Activated CD8-positive, alpha-beta T cell treated with anti-CD3 and anti-CD28 coated beads, Interleukin-2, amount 10 ng/mL, durations not matched to agents 7 days and 5 days (primary cell): ENCODE measurements at places on chromosomes 5 and 9. TPM values are rescaled to one million over a fixed set of nuclear protein-coding genes. Genes with fewer than 3 reads are reported as not detected.

DNA sequence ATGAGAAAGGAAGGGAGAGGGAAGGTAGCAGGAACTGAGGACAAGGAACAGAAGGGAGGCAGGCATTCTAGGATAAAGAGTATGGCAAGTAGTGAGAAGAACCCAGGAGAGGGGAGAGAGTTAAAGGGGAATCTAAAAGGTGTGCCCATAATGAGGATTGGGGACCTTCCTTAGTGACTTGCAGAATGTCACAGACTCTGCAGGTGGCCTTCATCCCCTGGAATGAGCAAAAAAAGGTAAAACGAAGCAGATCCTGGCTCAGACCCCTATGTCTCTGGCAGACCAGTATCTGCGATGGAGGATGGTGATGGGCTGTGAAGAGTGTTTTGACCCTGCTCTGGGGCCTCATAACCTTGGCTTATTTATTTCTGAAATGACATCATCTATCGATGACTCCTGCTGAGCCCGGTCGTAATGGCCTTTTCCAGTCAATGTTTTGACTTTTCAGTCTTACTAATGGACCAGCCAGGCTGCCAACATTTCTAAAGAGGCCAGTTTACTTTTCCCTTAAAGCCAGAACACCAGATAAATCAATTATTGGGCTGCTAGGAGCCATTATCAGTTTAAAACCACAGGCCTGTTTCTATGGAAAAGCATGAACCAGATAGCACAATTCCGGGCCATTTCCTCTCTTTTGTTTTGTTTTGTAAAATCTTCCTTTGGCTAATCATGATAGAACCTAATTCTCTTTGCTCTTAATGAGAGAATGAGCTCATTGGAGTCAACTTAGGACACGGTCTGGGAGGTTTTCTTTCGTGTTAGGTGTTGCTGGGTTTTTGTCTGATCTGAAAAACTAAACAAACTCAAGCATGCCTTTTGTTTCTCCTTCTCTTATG lies 3.1 kb downstream of the TMOD1 start:
- DNase-seq: peak; percentile 19

- no peak for DNase-seq
These were observed 1043.4 kb upstream of the CDH10 start for GRCh38 chr5:25688156-25688555.

- DNase-seq: no peak
These were observed 73.1 kb downstream of the FEM1C start for GRCh38 chr5:115471345-115472063.

MLANA gene
- not detected for total RNA-seq

- no peak for DNase-seq
These were observed 43.8 kb upstream of the GFPT2 start for GRCh38 chr5:180396926-180397325.

DNA sequence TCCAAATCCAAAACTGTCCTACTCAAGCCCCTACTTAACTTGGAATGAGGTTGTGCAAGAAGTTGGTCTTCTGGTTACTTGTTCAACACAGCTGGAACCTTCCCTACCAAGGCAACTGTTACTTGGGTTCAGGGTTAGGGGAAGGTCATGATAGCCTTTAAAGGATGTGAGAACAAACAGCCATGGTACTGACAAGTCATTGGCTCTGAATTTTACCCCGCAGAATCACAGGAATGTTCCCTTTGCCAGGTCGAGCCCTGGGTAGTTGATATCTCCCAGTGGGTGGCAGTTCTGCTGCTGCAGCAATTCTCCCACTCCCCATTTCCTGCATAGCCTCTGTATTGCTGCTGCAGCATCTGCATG lies 396.1 kb upstream of the MPDZ start:
- no peak for DNase-seq

DNA sequence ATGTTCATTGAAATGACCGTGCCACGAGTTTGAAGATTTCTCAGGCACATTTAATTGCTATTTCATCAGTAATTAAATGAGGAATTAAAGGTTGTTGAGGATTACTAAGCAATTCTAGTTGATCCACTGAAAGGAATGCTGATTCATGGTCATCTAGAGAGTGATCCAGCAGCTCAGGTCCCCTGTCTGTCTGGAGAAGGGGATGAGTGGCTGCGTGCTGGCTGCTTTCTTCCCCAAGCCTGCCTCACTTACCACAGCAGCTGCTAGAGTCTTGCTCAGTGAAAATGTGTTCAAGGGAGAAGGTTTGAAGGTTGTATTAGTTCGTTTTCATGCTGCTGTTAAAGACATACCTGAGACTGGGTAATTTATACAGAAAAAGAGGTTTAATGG lies 7.8 kb upstream of the TGFBI start:
- no peak for DNase-seq

- DNase-seq: no peak
These were observed 60.9 kb upstream of the UBAC1 start for GRCh38 chr9:136021872-136022681.

C5orf34 gene
- 10.3 TPM for total RNA-seq

GRCh38 chr5:88674356-88675167 lies 208.4 kb downstream of the MEF2C start:
- DNase-seq: peak; percentile 60

ROR2 gene
- 0.05 TPM for total RNA-seq

WNK2 gene
- total RNA-seq: not detected

FCHO2 gene
- 0.34 TPM for total RNA-seq

DNA sequence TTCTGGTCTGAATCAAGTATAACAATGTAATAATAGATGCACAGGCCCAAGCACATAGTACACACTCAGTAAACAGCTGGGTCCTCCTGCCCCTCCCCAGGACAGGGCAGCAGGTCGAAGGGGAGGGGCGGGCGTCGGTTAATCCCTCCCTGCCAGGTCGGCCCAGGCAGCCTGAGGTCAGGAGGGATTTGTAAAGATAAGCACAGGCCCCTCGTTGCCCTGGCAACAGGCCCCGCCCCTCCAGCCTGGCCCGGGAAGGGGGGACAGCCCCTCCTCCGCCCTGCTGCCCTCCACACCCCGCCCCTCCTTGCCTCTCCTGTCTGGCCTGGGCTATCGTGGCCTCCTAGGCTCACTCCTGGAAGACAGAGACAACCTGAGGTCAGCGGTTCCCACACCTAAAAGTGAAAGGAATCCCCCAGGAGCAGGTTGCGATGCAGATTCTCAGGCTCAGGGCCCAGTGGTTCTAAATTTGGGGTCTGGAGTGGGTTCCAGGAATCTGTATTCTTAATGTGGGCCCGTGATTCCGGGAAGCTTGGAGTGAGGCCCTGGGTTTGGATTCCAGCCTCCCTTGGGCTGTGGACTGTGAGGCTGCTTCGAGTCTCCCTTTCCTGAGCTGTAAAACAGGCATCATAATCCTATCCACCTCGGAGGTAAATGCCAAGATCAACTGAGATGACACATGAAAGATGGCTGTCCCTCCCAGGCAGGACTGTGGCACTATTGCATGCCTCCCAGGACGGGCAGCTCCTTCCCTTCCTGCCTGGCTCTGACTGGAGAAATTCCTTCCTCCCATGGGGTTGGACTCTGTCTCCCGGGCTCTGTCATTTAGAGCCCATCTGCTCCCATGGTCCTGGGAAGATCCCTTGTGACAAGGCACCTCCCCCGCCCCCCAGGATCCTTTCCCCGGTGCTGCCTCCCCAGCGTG lies 4.4 kb downstream of the CRB2 start:
- DNase-seq: peak; percentile 57

GRCh38 chr9:110047955-110048402 lies 160.0 kb downstream of the C9orf152 start:
- no peak for DNase-seq

- no peak for DNase-seq
These were observed 164.3 kb downstream of the DOCK2 start for GRCh38 chr5:169801324-169801777.

GRCh38 chr9:137116027-137116507 lies 1.5 kb upstream of the DPP7 start:
- DNase-seq: no peak

DNAH5 gene
- not detected for total RNA-seq

SLC46A2 gene
- not detected for total RNA-seq

- no peak for DNase-seq
These were observed 6.9 kb upstream of the AKNA start for GRCh38 chr9:114394523-114395333.

GRCh38 chr5:97363577-97363976 lies 180.5 kb upstream of the RIOK2 start:
- DNase-seq: no peak

C5orf58 gene
- not detected for total RNA-seq

GRCh38 chr5:32210151-32210550 lies 36.0 kb upstream of the GOLPH3 start:
- no peak for DNase-seq

DNA sequence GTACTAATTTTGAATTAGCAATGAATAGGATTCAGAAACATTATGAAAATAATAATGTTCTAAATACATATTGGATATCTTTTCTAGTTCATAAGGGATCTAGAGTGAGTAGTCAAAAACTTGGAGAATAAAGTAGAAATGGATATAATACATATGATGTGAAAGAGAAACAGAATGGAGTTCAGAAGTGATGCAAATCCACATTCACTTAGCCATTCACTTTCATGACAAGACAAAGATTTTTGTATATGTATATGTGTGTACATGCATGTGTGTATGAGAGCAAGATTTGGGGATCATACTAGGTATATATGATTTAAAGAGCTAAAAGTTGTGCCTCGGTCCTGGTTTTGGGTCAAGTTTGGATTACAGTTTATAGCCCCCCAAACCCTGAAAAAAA lies 34.1 kb downstream of the TMEM252 start:
- no peak for DNase-seq

DNA sequence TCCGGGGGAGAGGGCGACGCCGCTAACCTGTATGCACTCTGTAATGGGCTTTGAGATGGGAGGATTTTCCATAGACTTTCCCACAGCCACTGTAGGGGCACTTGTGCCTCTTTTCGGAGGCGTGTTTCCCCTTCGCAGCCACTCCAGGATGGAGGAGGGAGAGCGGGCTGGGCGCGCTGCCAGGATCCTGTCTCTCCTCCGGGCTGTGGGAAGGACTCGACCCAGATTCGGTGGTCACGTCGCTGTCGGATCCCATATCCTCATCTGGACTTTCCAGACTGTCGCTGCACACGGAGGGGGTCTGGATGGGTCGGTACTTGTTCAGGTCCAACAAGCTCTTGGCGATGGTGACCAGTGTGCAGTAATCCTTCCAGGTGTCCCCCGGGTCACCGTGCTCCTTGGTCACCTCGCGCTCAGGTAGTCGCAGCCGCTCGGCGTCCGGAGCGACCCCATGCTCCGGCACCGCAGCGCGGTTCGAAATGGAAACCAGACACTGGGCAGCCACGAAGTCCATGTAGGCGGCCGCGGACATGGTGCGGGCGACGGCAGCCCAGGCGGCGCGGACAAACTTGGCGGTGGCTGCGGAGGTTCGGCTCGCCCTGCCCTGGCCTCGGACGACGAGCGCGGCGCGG lies 1.5 kb downstream of the KLF9 start:
- peak; percentile 45 for DNase-seq

DNA sequence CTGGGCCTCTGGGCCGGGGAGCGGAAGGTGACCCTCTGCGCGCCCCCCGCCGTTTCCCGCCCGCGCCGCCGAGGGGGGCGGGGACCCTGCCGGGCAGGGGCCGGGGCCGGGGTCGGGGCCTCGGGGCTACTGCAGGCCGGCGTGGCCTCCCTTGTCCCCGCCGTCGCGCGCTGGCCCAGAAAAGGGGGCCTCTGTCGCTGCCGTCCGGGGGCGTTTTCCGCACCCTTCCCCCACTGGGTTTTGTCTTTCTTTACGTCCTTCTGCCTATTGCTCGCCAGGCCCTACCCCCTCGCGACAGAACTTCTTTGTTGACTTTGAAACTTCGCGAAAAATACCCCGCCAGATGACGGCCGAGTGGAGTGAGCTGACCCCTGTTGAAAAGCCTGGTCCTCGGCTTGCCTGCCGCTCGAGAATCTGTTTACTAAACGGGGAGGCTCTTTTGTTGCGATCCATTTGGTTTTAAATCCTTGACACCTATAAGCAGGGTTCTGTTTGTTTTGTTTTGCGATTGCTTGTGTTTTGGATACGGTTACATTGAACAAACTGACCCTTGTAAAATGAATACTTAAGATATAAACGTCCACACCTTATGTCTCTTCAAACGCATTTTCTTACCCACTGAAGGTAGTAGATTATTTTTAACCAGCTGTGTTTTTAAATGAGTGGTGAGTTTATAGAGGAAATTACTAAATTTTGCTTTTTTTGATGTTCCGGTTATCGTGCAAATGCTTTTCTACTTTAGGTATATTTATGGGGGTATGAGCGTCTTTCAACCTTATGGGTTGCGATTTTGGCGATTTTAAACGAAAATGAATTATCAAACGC lies 765 bp downstream of the MARCHF6 start:
- peak; percentile 61 for DNase-seq

DNA sequence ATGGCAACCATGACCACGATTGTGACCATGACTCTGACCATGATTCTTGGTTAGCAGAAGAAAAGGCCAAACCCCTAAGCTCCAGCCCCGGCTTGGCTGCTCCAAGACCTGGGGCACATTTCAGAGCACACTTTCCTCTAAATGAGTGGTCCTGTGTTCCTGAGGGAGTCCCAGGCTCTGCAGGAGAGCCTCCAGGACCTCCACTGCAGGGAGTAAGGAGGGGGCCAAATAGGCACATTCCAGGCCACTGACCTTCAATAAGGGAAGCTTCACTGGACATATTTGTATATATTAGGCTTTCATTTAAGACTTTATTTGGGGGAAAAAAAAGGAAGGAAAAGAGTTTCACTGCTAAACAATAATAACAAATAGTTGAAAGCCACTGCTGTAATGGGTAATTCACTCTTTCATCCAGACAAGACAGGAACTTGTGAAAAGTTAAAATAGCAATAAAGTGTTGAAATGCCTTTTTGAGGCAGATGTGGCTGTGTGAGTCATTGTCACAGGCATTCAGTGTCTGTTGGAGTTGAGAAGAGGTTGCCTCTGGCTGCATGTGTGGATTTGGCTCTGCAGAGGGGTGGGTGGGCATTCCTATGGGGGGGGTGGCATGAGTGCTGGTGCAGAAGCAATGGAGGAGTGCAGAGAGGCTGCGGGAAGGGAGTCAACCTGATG lies 63.9 kb upstream of the TGFBR1 start:
- no peak for DNase-seq

- DNase-seq: no peak
These were observed 184.6 kb downstream of the CACNA1B start for GRCh38 chr9:138062196-138062595.

OBP2B gene
- not detected for total RNA-seq

DNA sequence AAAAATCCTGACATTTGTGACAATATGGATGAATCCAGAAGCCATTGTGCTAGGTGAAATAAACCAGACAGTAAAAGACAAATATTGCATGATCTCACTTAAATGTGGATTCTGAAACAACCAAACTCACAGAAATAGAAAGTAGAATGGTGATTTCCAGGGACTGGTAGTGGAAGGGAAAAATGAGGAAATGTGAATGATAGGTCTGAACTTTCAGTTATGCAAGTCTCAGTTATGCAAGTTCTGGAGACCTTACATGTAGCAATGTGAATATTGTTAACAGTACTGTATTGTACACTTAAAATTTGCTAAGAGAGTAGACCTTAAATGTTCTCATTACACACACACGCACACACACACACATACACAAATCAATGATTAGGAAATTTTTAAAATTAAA lies 84.9 kb downstream of the SLCO4C1 start:
- no peak for DNase-seq

GRCh38 chr9:121642758-121643157 lies 8.7 kb upstream of the DAB2IP start:
- DNase-seq: no peak

- peak; percentile 77 for DNase-seq
These were observed 34.6 kb upstream of the TNIP1 start for GRCh38 chr5:151115272-151115905.
